SHP77 treated with DMSO at 0.1 percent for 48 hours (cell line): ENCODE measurements at places on chromosomes 11 and 22.
A peak's percentile ranks its signal among the peaks of the same experiment; 100 is the strongest.

GRCh38 chr22:20885557-20886323 lies 26.9 kb downstream of the SNAP29 start:
- peak; percentile 45 for DNase-seq

GRCh38 chr11:17733261-17733660 lies 1.3 kb upstream of the KCNC1 start:
- DNase-seq: no peak

DNA sequence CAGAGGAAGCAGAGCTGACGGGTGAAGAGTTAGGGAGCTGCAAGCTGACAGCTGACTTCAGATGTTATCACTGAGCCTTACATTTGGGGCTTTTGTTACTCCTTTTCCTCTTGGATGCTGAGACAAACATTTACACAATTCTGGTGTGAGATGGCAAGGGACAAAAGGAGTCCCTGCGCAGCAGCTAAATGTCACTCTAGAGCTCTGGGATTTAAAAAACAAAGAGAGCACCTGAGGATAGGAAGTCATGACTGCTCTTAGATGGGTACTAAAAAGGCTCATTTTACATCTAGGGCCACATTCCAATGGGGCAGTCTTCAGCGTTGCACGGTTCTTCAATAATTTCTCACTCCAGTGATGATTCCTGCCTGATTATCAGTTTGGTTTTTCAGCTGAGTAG lies 204.5 kb downstream of the RAB38 start:
- no peak for DNase-seq

DNA sequence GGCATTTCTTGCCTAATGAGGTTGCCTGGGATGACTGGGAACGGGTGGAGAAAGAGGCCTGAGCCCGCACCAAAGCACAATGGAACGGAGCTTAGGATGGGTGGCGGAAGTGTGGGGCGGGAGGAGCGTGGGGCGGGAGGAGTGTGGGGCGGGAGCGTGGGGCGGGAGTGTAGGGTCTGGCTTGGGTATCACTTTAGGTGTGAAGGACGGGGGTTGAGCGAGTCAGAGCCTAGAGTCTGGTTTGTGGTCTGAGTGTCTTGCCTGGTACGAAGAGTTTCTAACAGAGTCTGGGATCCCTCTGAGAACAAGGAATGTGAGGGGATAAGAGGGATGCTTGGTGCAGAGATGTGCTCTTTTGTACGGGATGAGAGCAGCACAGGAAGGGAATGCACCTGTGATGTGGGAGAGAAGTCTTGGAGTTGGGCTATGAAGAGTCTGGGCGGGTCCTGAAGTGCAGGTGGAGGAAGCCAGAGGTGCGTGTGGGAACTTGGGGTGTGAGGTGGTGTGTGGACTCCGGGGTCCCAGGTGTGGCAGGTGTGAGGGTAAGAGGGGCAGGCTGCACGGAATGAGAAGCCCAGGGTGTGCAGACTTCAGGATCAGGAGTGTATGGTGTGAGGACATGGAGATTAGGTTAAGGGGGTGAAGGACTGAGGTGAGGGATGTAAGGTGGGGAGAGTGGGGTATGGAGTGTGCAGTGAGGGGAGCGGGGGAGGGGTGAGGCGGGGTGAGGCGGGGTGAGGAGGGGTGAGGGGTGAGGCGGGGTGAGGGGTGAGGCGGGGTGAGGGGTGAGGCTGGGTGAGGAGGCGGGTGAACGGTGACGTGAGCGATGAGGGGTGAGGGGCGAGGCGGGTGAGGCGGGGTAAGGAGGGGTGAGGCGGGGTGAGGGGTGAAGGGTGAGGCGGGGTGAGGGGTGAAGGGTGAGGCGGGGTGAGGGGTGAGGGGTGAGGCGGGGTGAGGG lies 1.0 kb downstream of the SYCE3 start:
- DNase-seq: no peak

DNA sequence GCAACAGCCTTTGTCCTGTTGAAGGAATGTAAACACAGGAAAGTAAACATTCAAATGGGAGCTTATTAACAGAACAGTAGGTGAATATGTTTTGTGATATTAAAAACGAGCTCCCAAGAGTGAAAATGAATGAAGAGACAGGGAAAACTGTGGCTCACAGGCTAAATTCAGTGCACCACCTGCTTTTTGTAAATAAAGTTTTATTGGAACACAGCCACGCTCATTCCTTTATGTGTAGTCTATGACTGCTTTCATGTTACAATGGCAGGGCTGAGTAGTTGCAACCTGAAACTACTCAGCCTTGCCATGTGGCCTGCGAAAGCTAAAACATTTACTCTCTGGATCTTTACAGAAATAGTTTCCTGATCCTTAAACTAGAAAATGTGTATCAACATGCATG lies 136.9 kb downstream of the MYO18B start:
- DNase-seq: peak; percentile 4

GRCh38 chr11:18368221-18368620 lies 26.1 kb upstream of the LDHA start:
- no peak for DNase-seq

GRCh38 chr11:68206211-68206610 lies 6.9 kb downstream of the KMT5B start:
- peak; percentile 4 for DNase-seq

GRCh38 chr11:33830903-33831648 lies 56.8 kb upstream of the FBXO3 start:
- no peak for DNase-seq

DNA sequence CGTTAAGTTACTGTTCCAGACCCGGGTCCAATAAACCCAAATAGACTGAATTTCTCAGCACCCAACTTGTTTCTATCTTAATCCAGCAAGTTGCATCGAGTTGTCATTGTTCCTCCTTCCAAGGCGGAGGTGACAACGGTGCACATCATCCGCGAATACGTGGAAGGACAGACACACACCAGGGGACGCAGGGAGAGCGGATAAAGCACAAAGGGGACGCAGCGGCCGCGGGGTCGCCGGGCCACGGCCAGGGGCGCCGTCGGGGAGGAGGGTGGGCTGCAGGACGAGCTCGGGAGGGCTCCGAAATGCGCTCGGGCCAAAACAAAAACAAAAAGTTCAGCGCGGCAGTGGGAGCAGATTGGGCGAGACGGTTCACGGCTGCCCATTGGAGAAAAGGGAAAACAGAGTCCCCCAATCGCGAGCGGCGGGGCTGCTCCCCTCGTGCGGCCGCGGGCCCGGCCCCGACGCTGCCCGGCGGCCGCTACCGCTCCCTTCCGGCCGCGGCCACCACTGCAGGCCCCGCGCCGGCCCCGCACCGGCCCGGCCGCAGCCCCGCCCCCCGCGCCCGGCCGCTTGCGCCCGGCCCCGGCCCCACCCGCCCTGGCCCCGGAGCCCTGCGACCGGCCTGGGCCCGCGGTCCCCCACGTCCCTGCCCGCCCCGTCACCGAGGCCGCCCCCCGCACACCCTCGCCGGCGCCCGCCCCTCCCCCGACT lies 518 bp downstream of the KMT5B start:
- DNase-seq: peak; percentile 20

GRCh38 chr11:127632546-127632945 lies 632.0 kb upstream of the KIRREL3 start:
- DNase-seq: no peak

GRCh38 chr11:114678125-114679036 lies at the start of gene NXPE2:
TSS of gene NXPE2 (plus strand) at chr11:114678527. CDS start at chr11:114678576, 49 bp downstream.
- DNase-seq: no peak

GRCh38 chr11:130677486-130678153 lies 229.2 kb downstream of the ADAMTS15 start:
- no peak for DNase-seq

DNA sequence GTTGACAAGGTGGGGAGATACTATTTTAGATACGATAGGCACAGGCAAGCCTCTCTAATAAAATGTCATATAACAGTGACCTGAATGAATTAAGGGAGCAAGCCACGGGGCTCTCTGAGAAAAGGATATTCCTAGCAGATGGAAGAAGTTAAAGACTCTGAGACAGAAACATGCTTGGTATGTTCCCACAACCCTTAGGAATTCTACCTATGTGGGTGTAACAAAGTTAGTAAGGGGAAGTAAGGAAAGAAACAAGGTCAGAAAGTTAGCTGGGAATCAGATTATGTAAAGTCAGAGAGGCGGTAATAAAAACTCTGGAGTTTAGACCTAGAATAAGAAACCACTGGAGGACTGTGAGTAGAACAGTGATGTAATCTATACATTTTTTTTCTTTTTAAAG lies 59.7 kb upstream of the GDPD4 start:
- no peak for DNase-seq

- DNase-seq: peak; percentile 83
These were observed 750 bp upstream of the LARGE1 start for GRCh38 chr22:33920927-33921524.

DNA sequence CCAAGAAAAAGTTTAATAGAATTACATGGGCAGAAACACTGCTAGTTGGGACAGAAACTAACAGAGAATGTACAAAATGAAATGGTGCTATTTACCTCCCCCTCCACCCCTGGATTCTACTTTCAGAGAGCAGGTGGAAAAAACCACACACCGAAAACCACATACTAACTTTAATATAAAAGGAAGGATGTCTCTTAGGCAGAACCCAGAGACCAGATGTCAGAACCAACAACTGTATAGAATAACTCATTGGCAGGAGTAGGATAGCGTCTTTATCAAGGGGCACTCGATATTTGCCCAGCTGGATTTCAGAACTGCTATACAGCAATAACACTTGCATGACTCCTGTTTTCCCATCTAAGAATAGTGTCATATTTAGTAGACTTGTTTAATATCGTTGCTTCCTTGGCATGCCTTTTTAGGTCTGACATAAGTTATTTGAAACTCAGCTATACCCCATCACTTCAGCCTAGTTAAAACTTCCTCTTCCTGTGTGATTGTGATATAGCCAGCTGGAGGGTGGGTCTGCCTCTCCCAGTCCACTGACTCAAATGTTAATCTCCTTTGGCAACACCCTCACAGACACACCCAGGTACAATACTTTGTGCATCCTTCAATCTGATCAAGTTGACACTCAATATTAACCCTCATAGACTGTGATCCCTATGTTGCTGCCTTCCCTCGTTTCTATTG lies 1.2 kb downstream of the SLC22A25 start:
- no peak for DNase-seq

GRCh38 chr22:36064358-36064757 lies 35.7 kb upstream of the RBFOX2 start:
- no peak for DNase-seq

DNA sequence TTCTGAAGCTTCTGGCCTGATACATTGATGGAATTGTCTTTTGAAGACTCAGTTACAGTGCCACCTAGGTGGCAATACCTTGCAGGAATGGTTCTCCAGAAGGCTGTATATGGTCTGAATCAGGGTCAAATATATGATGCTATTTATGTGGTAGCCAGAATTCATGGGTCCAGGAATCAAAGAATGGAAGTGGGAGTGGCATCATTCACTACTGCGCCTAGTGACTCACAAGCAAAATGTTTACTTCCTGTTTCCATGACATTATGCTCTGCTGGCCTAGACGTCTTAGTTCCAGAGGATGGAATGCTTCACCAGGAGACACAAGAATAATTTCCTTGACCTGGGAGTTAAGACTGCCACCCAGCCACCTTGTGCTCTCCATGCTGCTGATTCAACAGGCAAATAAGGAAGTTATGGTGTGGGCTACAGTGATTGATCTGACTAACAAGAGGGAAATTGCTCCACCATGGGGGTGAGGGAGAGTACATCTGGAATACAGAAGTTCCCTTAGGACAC lies 491.8 kb downstream of the ETS1 start:
- DNase-seq: no peak

DNA sequence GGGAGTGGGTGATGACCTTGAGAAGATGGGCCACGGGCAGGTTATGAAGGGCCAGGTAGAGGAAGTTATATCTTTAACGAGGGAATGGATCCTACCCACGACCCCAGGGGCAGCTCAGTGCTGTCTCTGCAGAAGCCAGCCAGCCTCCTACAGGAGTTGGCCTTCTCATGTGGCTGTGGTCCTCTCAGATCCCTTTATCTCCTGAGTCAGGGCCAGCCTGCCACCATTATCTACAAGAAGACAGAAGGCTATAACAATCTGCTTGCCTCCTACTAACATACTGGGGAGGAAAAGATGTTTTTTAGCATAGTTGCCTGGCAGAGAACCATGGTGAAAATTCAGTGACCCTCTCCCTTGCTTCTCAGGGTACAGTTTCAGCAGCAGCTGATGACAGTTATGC lies 7.0 kb upstream of the YWHAH start:
- no peak for DNase-seq

DNA sequence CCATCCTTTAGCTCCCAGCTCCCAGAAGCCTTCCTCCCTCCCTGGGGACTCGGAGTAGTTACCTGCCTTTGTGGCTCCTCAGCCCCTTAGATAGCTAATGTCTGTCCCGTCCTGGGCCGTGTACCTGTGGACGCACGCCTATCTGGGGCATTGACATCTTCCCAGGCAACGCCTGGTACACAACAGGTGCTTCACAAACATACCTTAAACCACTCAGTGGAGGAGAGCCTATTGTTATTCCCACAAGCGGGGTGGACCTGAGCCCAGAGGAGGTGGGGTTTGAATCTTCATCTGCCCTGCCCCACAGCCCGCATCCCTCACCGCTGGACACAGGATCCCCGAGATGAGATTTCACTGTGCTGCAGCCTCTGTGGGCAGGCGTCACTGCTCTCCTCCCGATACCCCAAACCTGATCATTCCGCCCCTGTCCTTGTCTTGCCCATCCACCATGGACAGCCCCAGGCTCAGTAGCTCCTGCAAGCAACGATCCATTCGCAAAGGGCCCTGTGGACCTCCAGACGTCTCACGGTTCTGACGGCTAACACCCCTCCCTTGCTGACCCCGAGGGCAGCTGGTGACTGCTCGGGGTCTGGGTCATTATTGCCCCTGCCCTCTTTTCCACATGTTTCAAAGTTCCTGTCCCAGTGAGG lies 73.8 kb upstream of the SHISAL1 start:
- DNase-seq: no peak

DNA sequence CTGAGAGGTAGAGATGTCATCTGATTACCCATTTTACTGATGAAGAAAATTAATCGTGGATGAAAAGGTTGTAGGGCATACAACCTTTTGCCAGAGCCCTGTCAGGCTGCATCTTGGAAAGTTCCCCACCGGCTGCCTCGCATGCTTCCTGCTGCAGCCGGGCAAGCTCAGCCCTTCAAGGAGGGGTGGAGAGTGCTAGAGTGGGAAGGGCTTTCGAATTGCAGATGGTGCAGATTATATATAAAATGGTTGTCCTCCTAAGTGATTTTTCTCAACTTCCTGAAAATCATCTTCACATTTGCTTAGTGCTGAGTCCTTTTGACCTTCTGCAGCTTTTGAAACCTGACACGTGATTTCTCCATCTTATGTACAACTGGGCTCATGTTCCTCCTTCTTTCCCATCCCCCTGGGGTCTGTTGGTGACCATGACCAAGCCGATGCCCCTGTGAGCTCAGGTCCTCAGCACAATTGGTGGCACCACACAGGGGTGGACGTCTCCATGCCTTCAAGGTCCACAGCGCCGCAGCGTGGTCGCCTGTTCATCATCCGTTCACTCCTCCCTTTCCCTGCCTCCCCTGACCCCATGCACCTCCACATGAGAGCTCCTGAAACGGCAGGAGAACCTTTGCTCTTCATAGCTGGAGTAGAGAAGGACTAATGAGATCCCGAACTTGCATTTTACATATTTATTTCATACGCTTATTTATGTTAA lies 47.6 kb upstream of the MYO18B start:
- DNase-seq: no peak

DNA sequence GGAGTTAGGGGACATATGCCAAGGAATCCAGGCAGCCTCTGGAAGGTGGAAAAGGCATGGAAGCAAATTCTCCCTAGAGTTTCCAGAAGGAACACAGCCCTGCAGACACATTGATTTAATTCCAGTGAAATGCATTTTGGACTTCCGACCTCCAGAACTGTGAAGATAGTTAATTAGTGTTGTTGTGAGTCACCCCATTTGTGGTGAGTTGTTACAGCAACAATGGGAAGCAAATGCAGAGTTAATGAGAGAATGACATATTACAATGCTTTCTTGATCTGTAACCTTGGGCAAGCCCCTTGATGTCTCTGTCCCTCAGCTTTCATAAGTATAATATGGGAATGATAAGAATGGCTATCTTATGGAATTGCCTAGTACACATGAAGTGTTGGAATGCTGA lies 178.7 kb downstream of the KIRREL3 start:
- DNase-seq: no peak
